ENCODE measurements at places on chromosomes 5 and 9.

- DNase-seq, result peak; percentile 33
Observed at GRCh38 chr5:130720355-130720754, 444.7 kb downstream of the HINT1 start.

GRCh38 chr9:88723751-88724150 lies 188.8 kb downstream of the NXNL2 start:
- DNase-seq, result no peak

DNA sequence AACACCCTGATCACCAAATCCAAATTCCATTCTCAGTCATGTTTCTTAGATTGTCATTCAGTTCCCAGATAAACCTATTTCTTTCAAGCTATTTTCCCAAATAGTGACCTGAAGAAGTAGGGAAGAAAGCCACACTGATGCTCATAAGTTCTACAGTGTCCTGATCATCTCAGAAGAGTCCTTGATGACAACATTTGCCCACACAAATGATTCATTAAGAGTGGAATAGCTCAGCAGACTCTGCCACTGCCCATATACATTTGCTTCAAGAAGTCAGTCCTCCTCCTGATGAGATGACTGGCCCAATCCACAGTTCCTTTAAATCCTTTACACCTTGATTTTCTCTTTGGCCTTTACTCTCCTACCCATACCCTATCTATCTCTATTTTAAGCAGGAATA lies 283.7 kb upstream of the NR4A3 start:
- no peak for DNase-seq

- DNase-seq, result peak; percentile 2
Observed at GRCh38 chr9:32350682-32351081, 33.8 kb upstream of the ACO1 start.

- DNase-seq, result peak; percentile 45
Observed at GRCh38 chr9:87445646-87446045, 52.0 kb upstream of the DAPK1 start.

DNA sequence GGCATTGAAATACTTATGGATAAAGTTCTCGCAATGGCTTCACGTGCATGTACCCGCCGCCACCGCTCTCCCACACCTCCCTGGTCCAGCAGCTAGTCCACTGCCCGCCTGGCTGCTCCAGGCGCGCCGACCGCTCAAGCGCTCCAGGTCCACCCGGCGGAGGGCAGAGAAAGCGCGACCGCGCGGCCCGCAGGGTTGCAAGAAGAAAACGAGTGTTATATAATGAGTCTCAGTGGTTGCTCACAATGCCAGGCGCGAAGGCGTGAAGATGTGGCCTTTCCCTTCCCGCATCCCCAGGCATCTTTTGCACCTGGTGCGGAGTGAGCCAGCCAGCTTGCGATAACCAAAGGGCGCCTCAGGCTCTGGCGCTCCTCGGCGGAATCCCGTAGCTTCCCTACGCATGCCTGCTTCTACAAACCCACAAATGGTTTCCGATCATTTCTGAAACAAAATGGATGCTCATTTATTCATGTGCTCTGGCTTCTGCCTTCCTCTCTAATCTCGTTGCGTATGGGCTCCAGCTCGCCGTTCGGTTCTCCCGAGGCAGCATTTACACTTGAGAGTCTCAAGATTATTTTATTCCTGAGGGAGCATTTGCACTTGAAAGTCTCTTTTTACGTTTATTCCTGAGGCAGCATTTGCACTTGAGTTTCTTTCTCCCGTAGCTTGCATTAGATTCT lies 25.7 kb downstream of the CDKN2A start:
- no peak for DNase-seq

- DNase-seq, result no peak
Observed at GRCh38 chr9:111001526-111001925, 36.7 kb downstream of the LPAR1 start.

Data from Caki2 (cell line).